ENCODE measurements at places on chromosomes 5 and 9. TPM values are rescaled to one million over a fixed set of nuclear protein-coding genes. Genes with fewer than 3 reads are reported as not detected.

DNA sequence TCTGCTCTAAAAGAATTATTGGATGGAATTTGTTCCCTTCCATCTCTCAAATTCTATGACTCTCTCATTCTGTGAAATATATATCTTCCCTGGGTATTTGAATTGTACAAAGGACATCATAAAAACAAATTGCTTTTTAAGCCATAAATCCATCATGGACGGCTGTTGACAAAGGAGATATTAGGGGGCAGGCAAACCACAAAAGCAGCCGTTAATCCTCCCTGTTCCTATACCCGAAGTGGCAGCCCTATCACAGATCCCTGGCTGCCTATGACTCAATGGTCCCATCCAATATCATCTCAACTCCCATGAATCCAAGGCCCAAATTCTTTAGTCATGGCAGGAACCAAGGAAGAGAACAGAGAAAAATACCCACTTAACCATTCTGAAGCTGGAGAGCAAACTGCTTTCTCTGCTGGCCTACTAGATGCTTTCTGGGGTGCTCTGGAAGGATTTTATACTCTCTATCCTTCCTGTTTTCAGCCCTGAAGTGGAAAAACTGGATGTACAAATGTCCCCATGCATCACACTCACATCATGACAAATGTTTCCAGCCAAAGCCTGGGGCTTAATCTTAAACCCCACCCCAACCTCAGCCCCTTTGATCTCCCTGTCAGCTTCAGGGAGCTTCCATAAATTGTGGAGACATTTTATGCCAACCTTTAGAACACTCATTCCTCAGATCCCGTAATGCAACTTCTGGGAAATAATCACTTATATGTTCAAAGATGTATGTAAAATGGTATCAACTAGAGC is 59.5 kb downstream of the FAM114A2 start:
- H3K4me3 ChIP-seq, result no peak overlapping the region
- no peak for DNase-seq
- H3K4me1 ChIP-seq, result no peaks in the 10 kb centered on the region
- no peaks in the 10 kb centered on the region for H3K27me3 ChIP-seq

- no peak overlapping the region for H3K27ac ChIP-seq
- no peak overlapping the region for H3K4me3 ChIP-seq
- H3K36me3 ChIP-seq, result no peaks in the 10 kb centered on the region
- no peaks in the 10 kb centered on the region for H3K27me3 ChIP-seq
- no peaks in the 10 kb centered on the region for H3K4me1 ChIP-seq
These were observed 61.2 kb downstream of the MCTP1 start for GRCh38 chr5:95223566-95224258.

DNA sequence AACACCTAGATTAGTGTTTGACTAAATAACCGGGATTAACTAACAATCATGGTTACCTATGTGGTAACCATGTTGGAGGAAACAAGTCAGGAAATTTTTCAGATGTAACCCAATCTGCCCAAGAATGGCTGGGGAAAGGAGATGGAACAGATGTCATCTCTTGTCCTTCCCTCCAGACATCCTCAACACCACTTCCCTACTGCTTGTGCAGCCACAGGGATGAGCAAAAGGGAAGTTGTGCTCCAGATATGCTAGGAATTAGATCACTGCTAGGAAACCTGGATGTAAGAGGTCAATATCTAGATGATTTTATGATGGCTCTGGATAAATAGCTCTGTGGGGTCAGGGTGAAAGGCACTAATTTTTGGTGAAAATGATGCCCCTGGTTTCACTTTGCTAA is 61.3 kb upstream of the ELL2 start:
- H3K36me3 ChIP-seq, result no peaks in the 10 kb centered on the region
- no peaks in the 10 kb centered on the region for H3K4me1 ChIP-seq
- DNase-seq, result no peak
- no peaks in the 10 kb centered on the region for H3K27me3 ChIP-seq
- H3K4me3 ChIP-seq, result no peak overlapping the region
- H3K27ac ChIP-seq, result no peak overlapping the region

- H3K27ac ChIP-seq, result no peak overlapping the region
- H3K36me3 ChIP-seq, result no peaks in the 10 kb centered on the region
- H3K4me1 ChIP-seq, result no peaks in the 10 kb centered on the region
These were observed 39.7 kb upstream of the SHC3 start for GRCh38 chr9:89218040-89218928.

NKD2 gene
- total RNA-seq, result 19.8 TPM

LCP2 gene
- 216 TPM for total RNA-seq

GRCh38 chr5:89421035-89421434 is 538.1 kb upstream of the MEF2C start:
- peaks cover 8% of the 10 kb centered on the region for H3K4me1 ChIP-seq
- peak overlapping the region; percentile 60 for H3K27ac ChIP-seq
- no peaks in the 10 kb centered on the region for H3K27me3 ChIP-seq
- no peaks in the 10 kb centered on the region for H3K36me3 ChIP-seq
- DNase-seq, result no peak
- no peak overlapping the region for H3K4me3 ChIP-seq

DNA sequence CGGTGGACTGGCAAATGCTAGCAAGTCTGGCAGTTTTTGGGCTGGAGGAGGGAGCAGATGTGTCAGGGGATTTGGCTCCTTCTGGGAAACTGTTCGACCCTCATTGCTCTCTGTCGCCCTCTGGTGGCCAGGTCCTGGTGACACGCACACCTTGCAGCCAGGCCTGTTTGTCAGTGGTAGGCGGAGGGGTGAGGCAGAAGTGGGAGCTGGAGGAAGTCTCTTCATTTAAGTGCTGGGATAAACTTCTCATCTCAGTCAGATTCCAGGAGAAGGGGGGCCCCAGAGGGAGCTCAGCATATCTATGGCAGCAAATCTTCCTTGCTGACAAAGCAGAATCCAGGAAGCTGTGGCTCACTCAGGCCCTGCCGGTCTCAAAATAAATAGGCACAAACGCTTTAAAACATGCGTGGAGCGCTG is 326.5 kb downstream of the ZSWIM6 start:
- H3K36me3 ChIP-seq, result no peaks in the 10 kb centered on the region
- peak; percentile 94 for DNase-seq
- H3K27ac ChIP-seq, result no peak overlapping the region
- H3K27me3 ChIP-seq, result no peaks in the 10 kb centered on the region
- no peaks in the 10 kb centered on the region for H3K4me1 ChIP-seq
- H3K4me3 ChIP-seq, result no peak overlapping the region

Data from spleen (tissue), 13 donors.